Stimulated activated CD8-positive, alpha-beta memory T cell treated with anti-CD3 and anti-CD28 coated beads, Interleukin-2, amount 100 ng/mL, for 48 hours (primary cell): ENCODE measurements at places on chromosomes 16 and 17.
A peak's percentile ranks its signal among the peaks of the same experiment; 100 is the strongest.

- no peak for DNase-seq
These were observed 3.4 kb upstream of the PRSS8 start for GRCh38 chr16:31138621-31139578.

DNA sequence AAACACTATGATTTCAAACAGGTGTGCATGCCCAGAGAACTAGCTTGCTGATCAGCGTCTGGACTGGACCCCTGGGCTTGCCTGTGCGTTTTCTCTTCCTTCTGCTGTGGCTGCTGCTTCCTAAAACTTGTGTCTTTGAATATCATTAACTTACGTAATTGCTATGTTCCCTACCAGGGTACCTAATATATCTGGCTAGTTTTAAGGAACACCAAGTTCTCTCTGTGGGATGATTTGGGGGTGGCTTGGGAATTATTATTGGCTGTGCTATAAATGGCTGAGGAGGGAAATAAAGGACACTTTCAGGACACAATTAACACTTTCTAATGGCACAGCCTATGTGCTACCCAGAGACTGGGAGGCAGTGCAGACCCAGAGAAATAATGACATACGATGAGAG, 606.0 kb upstream of the RBFOX1 start:
- DNase-seq: no peak

DNA sequence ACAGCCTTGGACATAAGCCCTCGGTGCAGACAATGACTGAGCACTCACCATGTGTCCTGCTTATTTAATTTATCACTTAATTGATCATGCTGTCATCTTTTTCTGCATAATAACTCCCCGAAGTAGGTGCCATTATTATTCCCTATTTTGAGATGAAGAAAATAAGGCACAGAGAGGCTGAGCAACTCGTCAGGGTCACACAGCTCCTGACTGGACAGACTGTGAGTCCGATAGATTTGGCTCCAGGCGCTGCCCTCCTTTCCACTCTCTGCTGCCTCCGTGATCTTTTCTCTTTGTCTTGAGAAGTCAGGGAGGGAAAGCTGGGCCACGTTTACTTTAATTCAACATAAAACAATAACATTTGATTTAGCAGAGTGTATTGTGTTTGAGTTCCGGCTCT, 19.0 kb upstream of the N4BP1 start:
- DNase-seq: no peak

GRCh38 chr17:28056276-28056620, 13.8 kb downstream of the NLK start:
- DNase-seq: no peak

DNA sequence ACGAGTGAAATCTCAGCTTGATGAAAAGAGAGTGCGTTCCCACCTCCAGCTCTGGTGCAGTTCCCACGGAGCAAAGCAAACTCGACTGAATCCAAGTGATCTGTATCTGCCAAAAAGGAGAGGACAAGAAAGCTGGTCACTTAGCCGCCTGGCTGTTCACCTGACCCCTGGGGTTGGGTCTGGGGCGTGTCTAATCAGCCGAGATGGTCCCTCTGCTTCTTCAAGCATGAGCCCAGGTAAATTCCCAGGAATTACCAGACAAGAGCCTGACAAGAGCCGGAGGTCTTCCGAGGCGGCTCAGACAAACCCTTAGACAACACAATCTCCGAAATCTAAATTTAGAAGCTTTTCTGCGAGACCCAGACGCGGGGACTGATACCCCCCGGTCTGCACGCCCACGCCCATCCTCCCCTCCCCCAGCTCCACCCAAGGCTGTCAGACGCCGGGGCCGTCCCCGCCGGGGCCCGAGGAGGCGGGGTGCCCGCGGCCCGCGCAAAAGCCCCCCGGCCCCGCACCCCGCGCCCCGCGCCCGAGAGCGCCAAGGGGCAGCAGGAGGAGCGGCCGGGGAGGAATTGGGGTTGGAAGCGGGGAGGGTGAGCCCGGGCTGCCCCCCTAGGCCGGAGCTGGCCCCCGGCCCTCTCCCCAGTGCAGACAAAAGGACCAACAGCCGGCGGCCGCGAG, 674 bp downstream of the ZNF821 start:
- peak; percentile 30 for DNase-seq

DNA sequence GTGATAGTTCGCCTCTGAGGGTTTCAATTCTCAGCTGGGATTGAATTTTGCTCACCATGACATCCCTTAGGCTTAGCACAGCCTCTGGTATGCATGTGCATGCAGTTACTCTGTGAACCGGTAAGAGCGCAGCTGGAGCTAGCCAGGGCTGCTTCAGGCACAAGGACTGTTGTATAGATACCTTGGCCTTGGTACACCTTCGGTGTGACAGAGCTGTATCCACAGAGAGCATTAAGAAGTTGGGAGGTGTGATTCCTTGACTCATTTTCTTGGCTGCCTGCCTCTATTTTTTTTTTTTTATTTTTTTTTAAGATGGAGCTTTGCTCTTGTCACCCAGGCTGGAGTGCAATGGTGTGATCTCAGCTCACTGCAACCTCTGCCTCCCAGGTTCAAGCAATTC, 2.2 kb upstream of the NUTF2 start:
- no peak for DNase-seq

DNA sequence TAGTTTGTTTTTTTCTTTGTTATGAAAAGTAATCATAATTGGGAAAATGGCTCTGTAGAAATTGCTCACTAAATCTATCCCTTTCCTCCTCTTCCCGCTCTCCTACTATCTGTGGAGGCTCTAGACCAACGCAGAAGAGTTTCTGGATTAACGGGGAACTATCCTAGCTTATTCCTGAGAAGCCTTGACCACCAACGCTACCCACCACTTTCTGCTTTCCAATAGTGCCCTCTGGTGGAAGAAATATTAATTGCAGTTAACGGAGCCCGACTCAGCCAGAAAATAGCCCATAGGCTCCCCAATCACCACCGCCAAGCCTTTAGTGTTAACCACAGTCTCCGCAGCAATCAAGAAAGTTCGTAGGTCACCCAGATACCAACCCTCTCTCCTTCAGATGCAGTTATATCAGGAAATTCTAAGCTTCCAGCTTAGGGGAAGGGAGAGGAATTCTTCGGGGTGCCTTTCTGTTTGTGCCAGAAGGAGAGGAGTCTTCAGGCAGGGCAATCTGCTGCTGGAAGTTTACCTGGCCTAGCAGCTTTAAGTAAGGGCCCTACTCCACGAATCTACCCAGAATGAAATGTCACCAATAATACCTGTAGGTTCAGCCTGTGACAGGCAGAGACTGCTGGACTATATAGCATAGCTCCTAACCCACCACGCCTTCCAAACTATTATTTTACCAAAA, 23.0 kb upstream of the NSRP1 start:
- DNase-seq: no peak
